ENCODE measurements at places on chromosomes 7 and 10. TPM values are rescaled to one million over a fixed set of nuclear protein-coding genes. Genes with fewer than 3 reads are reported as not detected.

- no peak for DNase-seq
- H3K27ac ChIP-seq, result no peak overlapping the region
- no peaks in the 10 kb centered on the region for H3K36me3 ChIP-seq
- H3K4me3 ChIP-seq, result no peak overlapping the region
- H3K27me3 ChIP-seq, result no peaks in the 10 kb centered on the region
These were observed 1674.9 kb downstream of the REEP3 start for GRCh38 chr10:65196111-65196510.

- no peaks in the 10 kb centered on the region for H3K36me3 ChIP-seq
- H3K27me3 ChIP-seq, result no peaks in the 10 kb centered on the region
- no peak overlapping the region for H3K27ac ChIP-seq
These were observed 48.1 kb downstream of the BPGM start for GRCh38 chr7:134694767-134695166.

- H3K27me3 ChIP-seq, result no peaks in the 10 kb centered on the region
- H3K4me1 ChIP-seq, result peaks cover 3% of the 10 kb centered on the region
- H3K27ac ChIP-seq, result peak overlapping the region; percentile 97
- H3K4me3 ChIP-seq, result peak overlapping the region; percentile 11
These were observed 135.8 kb downstream of the NRBF2 start for GRCh38 chr10:63268798-63269503.

DNA sequence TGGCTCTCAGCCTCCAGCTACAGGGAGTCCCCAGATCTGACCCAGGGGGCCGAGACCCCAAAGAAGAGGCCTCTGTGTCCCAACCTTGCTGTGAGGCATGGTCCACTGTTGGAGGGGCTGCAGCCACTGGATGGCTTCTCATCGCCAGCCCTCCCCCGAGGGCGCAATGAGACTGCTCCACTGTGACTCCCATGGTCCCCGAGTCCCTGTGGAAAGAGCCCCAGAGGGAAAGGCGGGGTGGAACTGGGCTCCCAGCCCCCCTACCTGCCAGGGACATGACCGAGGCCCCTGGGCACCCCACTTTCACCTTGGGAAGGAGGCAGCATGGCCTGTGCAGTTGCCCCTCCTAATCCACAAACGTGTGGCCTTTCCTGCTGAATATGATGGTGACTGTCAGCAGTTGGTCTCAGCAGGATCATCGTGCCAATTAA is 33.5 kb upstream of the RET start:
- no peak overlapping the region for H3K4me3 ChIP-seq
- no peak overlapping the region for H3K27ac ChIP-seq
- H3K4me1 ChIP-seq, result no peaks in the 10 kb centered on the region
- no peaks in the 10 kb centered on the region for H3K27me3 ChIP-seq
- no peaks in the 10 kb centered on the region for H3K36me3 ChIP-seq

- H3K4me1 ChIP-seq, result no peaks in the 10 kb centered on the region
- peaks cover 21% of the 10 kb centered on the region for H3K36me3 ChIP-seq
- no peak overlapping the region for H3K4me3 ChIP-seq
- H3K27me3 ChIP-seq, result no peaks in the 10 kb centered on the region
- DNase-seq, result no peak
These were observed 42.6 kb downstream of the SHH start for GRCh38 chr7:155769701-155770100.

GRCh38 chr10:83127942-83128575 is 1011.2 kb upstream of the GHITM start:
- no peak overlapping the region for H3K4me3 ChIP-seq
- H3K36me3 ChIP-seq, result no peaks in the 10 kb centered on the region
- DNase-seq, result no peak
- H3K4me1 ChIP-seq, result no peaks in the 10 kb centered on the region

DNA sequence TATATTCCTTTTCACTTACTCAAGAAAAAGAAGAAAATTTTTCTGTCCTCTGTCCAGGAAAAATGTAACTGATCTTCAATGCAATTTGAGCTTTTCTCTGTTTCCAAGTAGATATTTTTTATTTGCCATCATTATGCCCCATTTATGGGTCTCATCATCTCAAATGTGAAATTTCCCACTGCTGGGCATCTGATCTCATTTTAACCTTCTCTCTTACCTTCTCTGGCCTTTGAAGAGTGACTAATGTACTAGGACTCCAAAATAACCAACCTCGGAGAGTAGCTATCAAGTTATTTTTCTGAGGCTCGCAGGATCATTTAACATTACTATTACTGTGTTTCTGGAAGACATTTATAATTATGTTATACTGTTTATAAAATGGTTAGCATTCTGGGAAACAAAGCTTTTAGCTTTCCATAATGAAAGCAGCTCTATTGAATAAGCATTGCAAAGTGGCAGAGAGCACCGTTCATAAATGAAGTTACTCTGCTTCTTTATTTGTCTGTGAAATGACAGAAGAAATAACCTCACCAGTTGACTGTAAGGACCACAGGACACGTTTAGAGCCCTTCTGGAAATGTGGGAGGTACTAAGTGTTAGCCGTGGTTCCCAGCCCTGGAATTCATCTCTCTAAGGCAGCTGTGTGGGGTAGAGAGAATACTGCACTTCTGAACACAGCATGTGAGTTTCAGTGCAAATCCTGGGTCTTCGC is 33.3 kb upstream of the NMT2 start:
- no peak for DNase-seq
- no peaks in the 10 kb centered on the region for H3K36me3 ChIP-seq
- H3K4me3 ChIP-seq, result no peak overlapping the region
- H3K27ac ChIP-seq, result peak overlapping the region; percentile 55
- H3K27me3 ChIP-seq, result no peaks in the 10 kb centered on the region

DNA sequence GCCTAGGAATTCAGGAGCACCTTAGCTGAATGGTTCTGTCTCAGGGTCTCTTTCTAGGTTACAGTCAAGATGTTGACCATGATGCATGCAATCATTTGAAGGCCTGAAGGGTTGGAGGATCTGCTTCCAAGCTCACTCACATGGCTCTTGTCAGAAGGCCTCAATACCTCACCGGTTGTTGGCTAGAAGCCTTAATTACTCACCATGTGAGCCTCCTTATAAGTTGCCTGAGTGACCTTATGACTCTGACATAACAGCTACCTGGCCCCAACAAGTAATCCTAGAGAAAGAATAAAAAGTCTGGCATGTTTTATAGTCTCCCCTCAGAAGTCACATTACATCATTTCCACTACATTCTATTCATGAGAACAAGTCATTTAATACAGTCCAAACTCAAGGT is 3.4 kb upstream of the C1GALT1 start:
- peaks cover 31% of the 10 kb centered on the region for H3K4me1 ChIP-seq
- H3K4me3 ChIP-seq, result no peak overlapping the region
- no peaks in the 10 kb centered on the region for H3K36me3 ChIP-seq
- DNase-seq, result no peak
- no peaks in the 10 kb centered on the region for H3K27me3 ChIP-seq

- no peaks in the 10 kb centered on the region for H3K27me3 ChIP-seq
- no peak overlapping the region for H3K4me3 ChIP-seq
- no peaks in the 10 kb centered on the region for H3K36me3 ChIP-seq
- no peak overlapping the region for H3K27ac ChIP-seq
- peaks cover 22% of the 10 kb centered on the region for H3K4me1 ChIP-seq
- no peak for DNase-seq
These were observed 139.7 kb upstream of the PCGF5 start for GRCh38 chr10:91080776-91081175.

- H3K36me3 ChIP-seq, result no peaks in the 10 kb centered on the region
- no peak for DNase-seq
- H3K4me1 ChIP-seq, result peaks cover 36% of the 10 kb centered on the region
- H3K27me3 ChIP-seq, result peaks cover 76% of the 10 kb centered on the region
- H3K27ac ChIP-seq, result no peak overlapping the region
These were observed 2.4 kb downstream of the HOXA3 start for GRCh38 chr7:27149842-27150567.

DNA sequence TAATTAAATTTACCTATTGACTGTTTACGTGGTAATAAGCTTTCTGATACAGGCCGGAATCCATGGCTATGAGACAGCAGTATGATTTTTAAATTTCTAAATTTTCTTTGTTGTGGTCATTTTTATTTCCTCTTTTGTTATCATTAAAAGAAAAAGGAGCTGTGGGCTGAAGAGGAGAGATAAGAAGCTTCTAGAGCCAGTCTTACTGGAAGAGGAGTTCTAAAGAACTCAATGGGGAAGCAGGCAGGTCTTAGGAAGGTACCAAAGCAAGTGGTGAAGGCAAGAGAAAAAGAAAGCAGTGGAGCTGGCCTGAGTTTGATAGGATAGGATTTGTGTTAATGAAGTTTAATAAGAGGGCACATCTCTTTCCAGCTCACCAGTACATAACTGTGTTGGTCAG is 1187.8 kb downstream of the CNTNAP2 start:
- H3K27ac ChIP-seq, result no peak overlapping the region
- H3K36me3 ChIP-seq, result no peaks in the 10 kb centered on the region
- DNase-seq, result no peak

DNA sequence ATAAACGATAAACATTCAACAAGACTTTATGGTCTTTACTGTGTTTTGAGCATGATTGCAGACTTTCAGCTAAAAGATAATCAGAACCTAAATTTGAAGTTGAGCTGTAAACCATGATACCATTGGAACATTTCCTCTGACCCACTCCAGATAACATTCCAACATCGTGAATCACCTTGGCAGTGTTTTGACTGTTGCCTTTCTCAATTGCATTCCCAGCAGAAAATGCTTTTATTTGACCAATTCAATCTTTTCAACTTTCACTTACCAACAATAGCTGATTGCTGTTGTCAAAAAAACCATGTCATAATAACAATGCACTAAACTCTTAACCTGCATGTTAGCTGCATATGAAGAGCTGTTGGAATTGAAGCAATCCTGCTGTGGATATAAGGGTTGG is 165.5 kb downstream of the MDFIC start:
- H3K4me3 ChIP-seq, result no peak overlapping the region
- peak; percentile 49 for DNase-seq
- peak overlapping the region; percentile 21 for H3K27ac ChIP-seq
- no peaks in the 10 kb centered on the region for H3K36me3 ChIP-seq
- peaks cover 29% of the 10 kb centered on the region for H3K4me1 ChIP-seq

GRCh38 chr10:72123616-72124015 is 35.3 kb upstream of the SPOCK2 start:
- no peak overlapping the region for H3K27ac ChIP-seq
- H3K4me1 ChIP-seq, result no peaks in the 10 kb centered on the region
- H3K27me3 ChIP-seq, result no peaks in the 10 kb centered on the region
- no peak overlapping the region for H3K4me3 ChIP-seq

The PILRA gene
- not detected for total RNA-seq

The CXCL12 gene
- 93.7 TPM for total RNA-seq

The HTR7 gene
- not detected for total RNA-seq

The FAM13C gene
- 5.4 TPM for total RNA-seq

The HECW1 gene
- not detected for total RNA-seq

The CTBP2 gene
- 32.0 TPM for total RNA-seq

The SYNPO2L gene
- not detected for total RNA-seq

The ELOVL3 gene
- total RNA-seq, result not detected

The ICA1 gene
- 115 TPM for total RNA-seq

Data from body of pancreas (tissue), 4 donors.